Stimulated activated CD4-positive, alpha-beta T cell treated with anti-CD3 and anti-CD28 coated beads, Interleukin-1b, Interleukin-23, amount 100 ng/mL, for 24 hours (primary cell): ENCODE measurements at places on chromosomes 4 and X.
A peak's percentile ranks its signal among the peaks of the same experiment; 100 is the strongest.

DNA sequence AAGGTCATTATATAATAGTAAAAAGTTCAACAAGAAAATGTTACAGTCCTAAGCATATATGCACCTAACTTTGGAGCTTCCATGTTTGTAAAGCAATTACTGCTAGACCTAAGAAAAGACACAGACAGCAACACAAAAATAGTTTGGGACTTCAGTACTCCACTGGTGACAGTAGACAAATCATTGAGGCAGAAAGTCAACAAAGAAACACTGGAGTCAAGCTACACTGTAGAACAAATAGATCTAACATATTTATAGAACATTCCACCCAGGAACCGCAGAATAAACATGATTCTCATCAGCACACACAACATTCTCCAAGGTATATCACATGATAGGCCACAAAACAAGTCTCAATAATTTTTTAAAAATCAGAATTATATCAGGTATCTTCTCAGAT, 42.6 kb downstream of the ARFIP1 start:
- no peak for DNase-seq

GRCh38 chr4:56077676-56078075, 128.9 kb downstream of the CEP135 start:
- DNase-seq, result no peak

DNA sequence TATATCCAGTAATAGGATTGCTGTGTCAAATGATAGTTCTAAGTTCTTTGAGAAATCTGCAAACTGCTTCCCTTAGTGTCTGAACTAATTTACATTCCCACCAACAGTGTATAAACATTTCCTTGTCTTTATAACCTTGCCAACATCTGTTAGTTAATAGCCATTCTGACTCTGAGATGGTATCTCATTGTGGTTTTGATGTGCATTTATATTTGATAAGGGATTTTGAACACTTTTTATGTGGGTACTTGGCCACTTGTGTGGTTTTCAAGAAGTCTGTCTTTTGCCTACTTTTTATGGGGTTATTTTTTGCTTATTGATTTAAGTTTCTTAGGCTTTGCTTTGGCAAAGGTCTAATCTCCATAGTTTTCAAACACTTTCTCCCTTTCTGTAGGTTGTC, 189.9 kb upstream of the CXCL13 start:
- DNase-seq, result no peak

GRCh38 chrX:19571711-19572110, 56.4 kb upstream of the MAP3K15 start:
- DNase-seq, result no peak

GRCh38 chrX:7091923-7092322, 55.6 kb upstream of the STS start:
- DNase-seq, result no peak

- DNase-seq, result peak; percentile 20
Observed at GRCh38 chr4:101346351-101347266, 717 bp downstream of the PPP3CA start.

- no peak for DNase-seq
Observed at GRCh38 chr4:8050555-8051206, 107.9 kb downstream of the ABLIM2 start.

- DNase-seq, result no peak
Observed at GRCh38 chr4:8834681-8835220, 36.9 kb downstream of the HMX1 start.

DNA sequence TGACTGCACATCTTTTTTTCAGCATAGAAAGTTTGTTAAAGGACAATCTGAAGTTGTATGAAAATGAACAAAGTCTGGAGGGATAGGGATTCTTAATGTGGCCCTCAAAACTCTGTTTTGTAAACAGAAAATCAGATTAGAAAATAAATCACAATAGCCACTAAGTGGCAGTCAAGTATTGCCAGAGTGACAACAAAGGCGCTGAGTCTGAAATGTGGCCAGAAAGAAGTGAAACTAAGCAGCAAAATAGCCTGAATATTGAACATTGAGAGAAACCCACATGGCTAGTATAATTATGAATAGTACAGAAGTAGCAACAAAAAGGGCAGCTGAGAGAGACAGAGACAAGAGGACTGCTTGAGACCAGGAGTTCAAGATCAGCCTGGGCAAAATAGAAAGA, 81.1 kb upstream of the CT45A1 start:
- DNase-seq, result no peak

DNA sequence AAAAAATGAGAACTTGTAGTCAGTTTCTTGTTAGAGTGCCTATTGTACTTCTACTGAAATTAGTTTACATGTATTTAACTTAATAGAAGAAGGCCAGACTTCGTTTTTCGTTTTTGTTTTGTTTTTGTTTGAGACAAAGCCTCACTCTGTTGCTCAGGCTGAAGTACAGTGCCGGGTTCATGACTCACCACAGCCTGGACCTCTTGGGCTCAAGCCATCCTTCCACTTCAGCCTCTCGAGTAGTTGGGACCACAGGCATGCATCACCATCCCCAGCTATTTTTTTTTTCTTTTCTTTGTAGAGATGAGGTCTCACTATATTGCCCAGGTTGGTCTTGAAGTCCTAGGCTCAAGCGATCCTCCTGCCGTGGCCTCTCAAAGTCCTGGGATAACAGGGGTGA, 793.9 kb downstream of the ADGRL3 start:
- DNase-seq, result no peak

- no peak for DNase-seq
Observed at GRCh38 chr4:77185686-77186085, 28.7 kb downstream of the CCNG2 start.

GRCh38 chr4:174217273-174218126, 66.0 kb downstream of the FBXO8 start:
- no peak for DNase-seq

DNA sequence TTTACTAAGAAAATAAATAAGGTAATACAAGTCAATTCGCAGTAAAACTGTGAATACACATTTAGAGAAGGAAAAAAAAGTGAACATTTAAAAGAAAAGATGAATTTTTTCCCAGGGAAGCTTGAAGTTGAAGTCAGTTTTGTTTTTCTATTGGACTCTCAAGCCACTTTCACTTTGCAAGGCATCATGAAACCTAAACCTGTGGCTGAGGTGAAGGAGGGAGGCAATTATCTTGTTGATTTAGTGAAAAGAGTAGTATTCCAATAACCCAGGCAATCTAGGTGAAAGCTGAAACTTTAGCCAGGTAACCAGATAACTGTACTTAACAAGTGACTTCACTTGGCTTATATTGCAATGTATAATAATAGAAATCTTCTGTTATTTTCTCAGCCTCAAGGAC, 138.6 kb downstream of the HDX start:
- no peak for DNase-seq

DNA sequence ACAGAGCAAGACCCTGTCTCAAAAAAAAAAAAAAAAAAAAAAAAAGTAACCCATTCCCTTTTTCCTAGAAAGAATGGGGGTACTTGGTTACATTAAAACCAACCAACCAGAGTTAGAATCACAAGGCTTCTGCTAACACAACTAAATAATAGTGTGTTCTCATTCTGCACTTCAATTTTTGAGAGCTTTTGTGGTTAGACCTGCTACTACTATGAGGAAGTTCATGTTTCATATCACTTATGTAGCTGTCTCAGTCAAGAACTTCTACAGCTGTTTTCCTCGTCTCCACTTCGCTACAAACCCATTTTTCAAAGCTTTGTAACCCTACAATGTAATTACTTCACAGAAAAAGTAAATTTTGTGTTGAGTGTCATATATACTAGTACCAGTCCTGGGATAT, 58.3 kb downstream of the PDHA2 start:
- no peak for DNase-seq

GRCh38 chr4:104870495-104871233, 276.0 kb upstream of the TET2 start:
- DNase-seq, result no peak

DNA sequence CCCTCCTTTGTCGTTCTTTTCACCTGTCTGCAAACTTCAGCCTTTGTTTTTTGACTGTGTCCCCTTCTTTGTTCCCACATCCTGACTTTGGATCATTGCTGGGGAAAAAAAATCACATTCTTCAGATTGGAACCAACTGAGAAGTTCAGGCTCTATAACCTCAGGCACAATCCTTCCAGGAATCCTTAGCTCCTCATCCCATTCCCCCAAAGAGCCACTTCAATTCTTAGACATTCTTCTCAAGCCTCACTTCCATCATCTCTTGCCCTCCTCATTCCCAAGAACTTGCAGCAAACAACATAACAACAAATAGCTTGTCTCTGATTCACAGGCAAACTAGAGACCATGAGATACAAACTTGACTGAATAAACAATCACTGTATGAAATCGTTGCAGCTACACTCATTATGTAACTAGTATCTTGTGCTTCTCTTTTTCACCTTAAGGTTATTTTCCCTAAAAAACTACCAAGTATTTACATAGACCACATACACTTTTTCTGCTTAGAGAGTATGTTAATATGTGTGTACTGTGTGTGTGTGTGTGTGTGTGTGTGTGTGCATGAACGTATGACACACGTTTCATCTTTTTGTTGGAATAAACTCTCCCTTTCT, 26.4 kb upstream of the PGM2 start:
- no peak for DNase-seq

DNA sequence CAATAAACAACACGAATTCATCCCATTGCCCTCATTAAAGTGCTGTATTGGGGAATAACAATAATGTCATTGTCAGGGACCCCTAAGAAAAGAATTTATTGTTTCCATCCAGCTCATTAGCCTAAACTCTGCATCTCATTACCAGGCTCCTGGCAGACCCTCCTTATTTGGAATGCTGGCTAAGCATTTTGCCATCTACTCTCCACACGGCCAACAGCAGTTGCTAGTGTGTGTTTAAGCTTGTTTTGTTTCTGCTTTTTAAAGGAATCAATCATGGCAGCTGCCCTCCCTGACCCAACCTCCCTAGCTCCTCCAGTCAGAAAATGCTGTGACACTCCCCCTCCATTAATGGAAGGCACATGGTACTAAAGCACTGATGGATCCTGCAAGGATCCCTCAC, 43.5 kb downstream of the GATB start:
- DNase-seq, result no peak

DNA sequence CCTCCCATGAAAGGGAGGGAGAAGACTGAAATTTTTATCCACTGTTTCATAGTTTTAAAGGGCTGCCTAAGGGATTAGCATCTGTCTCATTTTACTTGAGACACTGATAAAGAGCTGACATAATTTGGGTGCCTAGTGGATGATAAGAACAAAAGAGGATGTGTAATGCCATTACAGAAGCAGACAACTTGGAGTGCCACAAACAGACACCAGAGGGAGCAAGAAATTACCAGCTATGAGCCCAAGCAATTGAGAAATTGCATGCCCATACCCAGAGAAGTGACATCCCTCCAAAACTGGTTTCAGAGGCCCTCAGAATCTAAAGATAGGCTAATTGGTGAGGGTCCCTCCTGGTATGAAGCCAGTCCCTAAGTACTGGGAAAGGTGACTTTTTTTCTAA, 38.5 kb upstream of the POU3F4 start:
- DNase-seq, result no peak

DNA sequence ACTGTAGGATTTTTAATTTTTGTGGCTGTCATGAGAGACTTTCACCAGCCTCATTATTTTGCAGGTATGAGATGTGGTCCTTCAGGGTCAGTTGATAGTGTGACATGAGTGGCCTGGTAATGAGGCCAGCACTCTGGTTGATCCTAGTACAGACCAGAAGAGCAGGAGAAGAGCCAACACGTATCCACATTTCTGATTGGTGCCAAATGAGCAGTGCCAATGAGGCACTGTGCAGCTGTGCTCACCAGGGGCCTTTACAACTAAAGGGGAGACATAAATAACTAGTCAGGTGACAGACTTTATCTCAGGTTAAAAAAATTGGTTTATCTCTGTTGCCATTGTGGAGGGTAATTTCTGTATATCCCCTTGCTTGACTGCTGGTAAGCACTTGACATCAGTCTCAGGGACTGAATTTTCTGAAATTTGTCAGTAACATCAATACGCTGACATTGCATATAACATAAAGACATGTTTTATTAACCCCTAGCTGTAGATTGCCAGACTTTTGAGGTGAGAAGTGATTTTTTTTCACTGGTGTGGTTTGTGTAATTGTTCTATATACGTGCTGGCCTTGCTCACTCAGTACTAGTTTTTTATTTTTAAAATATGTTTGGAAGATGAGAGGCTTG, 101.2 kb downstream of the AFF1 start:
- no peak for DNase-seq

- DNase-seq, result no peak
Observed at GRCh38 chr4:127081041-127081440, 551.7 kb upstream of the INTU start.

- no peak for DNase-seq
Observed at GRCh38 chr4:54372951-54373350, 143.9 kb downstream of the PDGFRA start.

DNA sequence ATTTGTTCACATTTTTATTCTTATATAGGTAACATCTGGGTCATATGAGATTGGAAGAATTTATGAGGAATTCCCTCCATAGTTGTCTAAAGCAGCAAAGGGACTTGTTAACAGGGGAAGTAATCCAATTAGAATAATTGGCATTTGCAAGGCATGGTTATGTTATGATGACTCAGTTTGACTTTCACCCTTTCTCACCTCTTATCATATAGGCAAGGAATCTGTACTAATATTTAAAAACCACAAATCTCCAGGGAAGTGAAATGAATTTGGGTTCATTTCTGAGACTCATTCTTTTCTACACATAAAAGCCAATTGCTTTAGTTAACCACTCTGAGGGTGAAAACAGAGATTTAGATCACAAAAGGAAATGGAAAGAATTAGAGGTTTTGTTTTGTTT, 281.5 kb upstream of the DKK2 start:
- DNase-seq, result no peak

GRCh38 chrX:25544641-25545040, 528.9 kb upstream of the ARX start:
- DNase-seq, result no peak

- DNase-seq, result no peak
Observed at GRCh38 chr4:86918539-86919072, 16.2 kb upstream of the AFF1 start.

DNA sequence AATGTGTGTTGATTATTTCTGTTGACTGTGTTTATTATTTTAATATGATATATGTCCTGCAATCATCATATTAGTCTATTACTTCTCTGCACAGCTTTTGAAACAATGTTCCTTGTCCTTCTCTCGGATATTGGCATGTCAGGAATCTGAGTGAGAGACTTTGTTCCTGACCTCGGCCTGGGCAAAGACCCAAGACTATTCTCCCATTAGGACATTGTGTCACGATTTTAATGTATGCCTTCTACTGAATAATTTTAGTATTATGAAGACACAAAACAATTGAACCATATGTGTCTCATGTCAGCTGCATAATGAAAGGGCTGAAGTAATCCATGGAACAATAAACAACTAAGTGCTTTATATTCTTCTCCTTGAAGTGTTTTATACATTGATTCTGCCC, 580.8 kb upstream of the TENM3 start:
- no peak for DNase-seq
